Stimulated activated CD4-positive, alpha-beta T cell treated with anti-CD3 and anti-CD28 coated beads, Interleukin-12 subunit alpha, Interleukin-12 subunit beta, amount 100 ng/mL, for 48 hours (primary cell): ENCODE measurements at places on chromosomes 7 and 10.

DNA sequence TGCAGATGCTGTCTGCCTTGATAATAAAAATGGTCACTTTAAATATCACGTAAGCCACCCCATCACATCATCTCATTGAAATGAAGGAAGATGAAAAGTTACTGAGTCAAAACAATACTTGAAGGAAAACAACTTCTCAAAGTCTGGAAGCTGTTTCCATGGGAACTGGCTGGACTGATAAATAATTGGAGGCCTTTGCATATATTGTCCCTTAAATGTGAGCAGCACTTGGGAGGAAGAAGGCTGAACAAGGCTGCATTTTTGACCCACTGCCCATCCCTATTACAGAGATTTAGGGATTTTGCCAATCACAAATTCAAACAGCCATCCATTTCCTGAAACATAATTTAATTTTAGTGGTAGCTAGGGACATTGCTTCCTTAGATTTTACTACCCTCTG lies 18.2 kb upstream of the MAGI2 start:
- DNase-seq: no peak

DNA sequence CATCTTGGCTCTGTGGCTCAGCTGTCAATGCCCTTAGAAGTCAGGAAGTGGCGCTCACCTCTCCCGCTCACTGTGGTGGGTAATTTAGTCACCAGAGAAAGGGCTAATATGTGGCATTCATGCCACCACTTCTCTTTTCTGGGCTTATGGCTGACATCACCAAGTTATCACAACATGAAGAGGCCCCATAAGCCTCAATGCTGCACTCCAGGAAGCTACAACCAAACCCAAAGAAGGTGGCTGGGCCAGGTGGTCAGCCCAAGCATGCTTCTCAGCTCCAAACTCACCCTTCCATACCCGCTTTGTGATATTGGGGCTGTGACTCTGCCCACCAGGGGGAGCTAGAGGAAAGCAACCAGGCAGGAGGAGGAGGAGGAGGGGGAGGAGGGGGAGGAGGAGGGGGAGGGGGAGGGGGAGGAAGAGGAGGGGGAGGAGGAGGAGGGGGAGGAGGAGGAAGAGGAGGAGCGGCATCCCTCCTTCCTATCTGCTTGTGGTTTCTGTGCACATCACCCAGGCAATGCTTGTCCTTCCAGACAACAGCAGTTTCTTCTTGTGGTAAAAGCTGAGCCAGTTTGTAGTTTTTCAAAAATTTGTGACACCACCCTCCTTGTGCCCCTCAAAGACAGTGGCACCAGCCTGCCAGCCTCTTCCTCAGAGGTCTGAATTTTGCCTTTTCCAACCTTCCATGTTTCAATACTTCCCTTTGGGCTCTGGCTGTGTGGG lies 42.1 kb downstream of the CYP26A1 start:
- DNase-seq: peak; percentile 47

DNA sequence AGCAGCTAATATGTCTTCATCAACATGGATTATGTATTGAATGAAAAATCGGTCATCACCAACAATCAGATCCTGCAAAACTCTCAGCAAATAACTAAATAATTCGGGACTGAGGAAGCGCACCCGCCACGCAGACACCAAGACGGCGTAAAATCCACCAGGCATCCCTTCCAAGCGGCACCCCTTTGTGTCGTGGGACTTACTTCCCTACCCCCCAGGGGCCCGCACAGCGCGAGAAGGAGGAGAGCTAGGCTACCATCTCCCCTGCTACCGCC lies 721 bp downstream of the ARL3 start:
- no peak for DNase-seq

DNA sequence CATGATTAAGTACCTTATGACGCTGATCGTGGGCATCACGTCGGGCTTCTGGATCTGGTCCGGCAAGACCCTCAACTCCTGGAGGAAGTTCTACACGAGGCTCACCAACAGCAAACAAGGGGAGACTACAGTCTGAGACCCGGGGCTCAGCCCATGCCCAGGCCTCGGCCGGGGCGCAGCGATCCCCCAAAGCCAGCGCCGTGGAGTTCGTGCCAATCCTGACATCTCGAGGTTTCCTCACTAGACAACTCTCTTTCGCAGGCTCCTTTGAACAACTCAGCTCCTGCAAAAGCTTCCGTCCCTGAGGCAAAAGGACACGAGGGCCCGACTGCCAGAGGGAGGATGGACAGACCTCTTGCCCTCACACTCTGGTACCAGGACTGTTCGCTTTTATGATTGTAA lies 2.5 kb downstream of the FZD1 start:
- DNase-seq: no peak

GRCh38 chr7:33504266-33504665 lies 374.9 kb downstream of the BBS9 start:
- no peak for DNase-seq

- DNase-seq: no peak
These were observed 18.4 kb upstream of the FLNC start for GRCh38 chr7:128811631-128812430.

DNA sequence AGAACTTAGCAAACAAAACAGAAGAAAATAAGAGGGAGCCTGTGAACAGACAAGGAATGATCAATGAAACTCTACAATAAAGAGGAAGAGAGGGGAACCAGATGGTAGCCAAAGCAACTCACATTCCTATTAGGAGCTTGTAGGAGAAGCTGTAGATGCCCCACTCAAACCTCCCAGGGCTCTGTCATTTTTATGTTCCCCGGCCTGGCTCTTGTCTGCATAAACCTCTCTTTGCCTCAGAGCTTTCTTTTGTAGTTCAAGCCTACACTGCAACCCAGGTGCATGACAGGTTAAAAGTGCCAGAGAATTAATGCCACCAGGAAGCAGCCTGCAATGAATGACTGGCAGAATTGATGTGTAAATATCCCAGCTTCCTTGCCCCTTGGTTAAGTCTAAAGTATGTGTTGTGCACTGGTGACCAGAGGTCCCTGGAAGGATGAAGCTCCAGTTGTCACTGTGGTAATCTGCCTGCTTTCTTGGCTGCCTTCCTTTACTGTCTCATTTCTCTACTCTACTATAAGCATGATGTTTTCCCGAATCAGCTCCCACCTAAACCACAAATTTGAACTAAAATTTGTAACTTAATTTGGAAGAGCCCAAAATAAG lies 40.4 kb downstream of the HDAC9 start:
- no peak for DNase-seq

DNA sequence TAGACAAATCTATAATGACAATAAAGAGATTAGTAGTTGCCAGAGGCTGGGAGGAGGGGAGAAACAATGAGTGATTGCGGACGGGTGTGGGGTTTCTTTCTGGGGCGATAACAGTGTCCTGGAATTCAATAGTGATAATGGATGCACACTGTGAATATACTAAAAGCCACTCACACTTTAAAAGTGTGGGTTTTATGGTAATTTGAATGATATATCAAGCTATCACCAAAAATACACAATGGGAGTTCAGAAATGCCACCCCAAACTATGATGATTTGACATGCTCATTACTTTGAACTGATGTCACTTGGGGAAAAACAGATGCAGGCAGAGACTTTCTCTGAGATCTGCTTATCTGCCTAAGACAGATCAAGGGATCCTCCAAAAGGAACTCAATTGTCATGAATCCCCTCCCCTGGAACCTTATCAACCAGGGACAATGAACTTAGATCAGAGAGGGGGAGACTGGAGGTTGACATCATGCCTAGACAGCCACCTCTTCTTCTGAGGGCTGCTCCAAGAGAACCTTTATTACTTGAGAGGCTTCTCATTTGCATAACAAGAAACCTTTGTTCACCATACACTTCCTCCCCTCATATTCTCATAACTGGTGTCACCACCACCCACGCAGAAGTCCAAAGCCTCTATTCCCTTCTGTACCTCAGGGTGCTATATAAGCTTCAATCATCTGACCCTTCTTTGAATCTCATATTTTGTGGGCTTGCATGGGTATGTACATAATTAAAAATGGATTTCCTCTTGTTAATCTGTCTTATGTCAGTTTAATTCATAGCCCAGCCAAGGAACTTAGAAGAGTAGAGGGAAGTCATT lies 14.8 kb upstream of the ZC3HAV1 start:
- DNase-seq: no peak

GRCh38 chr10:114239117-114239993 lies at the start of gene VWA2:
VWA2 (plus strand) TSS chr10:114239254; CDS start chr10:114248714, 9,460 bp downstream.
- peak; percentile 5 for DNase-seq

GRCh38 chr10:72756674-72757385 lies 64.9 kb downstream of the MCU start:
- DNase-seq: no peak

DNA sequence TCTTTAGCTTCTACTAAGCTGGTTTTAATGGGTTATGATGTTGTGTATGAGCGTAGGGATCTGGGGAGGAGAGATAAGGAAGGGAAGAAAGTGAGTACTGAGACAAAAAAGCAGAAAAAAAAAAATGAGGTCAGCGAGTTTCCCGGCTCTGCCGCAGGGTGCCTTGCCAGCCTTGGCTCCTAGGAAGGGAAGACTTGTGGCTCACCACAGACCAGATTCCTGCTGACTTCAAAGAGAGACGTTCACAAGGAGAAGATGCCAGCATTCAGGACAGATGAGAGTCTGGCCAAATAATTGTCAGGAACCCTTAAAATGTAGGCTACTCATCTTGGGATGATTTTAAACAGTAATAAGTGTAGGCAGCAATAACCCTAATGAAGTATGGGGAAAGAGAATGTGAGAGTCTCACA lies 11.4 kb upstream of the FAS start:
- DNase-seq: no peak

DNA sequence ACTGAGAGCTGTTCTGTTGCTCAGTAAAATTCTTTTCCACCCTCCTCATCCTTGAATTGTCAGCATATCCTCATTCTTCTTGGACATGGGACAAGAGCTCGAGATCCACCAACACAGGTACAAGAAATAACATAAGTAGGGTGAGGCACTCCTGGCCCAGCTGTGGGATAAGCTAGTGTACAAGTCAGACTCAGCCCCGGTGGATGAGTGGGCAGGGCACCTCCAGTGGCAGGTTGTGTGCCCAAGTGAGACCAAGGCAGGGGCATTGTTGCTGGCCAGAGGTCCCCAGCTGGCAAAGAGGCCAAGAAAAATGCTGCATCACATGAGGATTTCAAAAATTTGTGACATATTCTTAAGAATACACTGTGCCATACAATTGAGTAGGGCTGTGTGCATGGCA lies 402.0 kb upstream of the ZWINT start:
- DNase-seq: no peak
